Fibroblast of mammary gland (primary cell): ENCODE measurements at places on chromosomes 16 and 17.

- no peak for DNase-seq
These were observed 146.3 kb downstream of the TMEM132E start for GRCh38 chr17:34725725-34726124.

- DNase-seq: no peak
These were observed 3.8 kb upstream of the RAI1 start for GRCh38 chr17:17677299-17678040.

- no peak for DNase-seq
These were observed 204.0 kb upstream of the MPHOSPH6 start for GRCh38 chr16:82373976-82374375.

DNA sequence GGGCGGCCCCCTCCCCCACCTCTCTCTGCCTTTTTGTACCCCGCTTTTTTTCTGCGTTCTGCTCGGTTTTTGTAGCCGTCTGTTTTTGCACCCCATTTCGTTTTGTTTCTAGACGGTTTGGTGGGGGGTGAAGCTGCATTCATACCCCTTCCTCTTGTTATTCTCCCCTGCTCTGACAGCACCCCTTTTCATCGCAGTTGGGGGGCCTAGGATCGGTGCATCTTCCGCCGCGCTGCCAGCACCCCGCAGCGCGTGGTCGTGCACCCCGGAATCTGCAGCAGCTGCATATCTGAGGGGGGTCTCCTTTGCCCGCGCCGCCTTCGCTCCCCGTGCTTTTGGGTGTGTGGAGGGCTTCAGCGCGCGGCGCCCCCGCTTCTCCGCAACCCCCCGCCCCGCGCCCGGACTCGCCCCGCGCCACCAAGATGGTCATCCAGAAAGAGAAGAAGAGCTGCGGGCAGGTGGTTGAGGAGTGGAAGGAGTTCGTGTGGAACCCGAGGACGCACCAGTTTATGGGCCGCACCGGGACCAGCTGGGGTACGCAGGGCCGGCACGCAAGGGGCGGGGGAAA, 455 bp downstream of the ATP1B2 start:
- DNase-seq: no peak

DNA sequence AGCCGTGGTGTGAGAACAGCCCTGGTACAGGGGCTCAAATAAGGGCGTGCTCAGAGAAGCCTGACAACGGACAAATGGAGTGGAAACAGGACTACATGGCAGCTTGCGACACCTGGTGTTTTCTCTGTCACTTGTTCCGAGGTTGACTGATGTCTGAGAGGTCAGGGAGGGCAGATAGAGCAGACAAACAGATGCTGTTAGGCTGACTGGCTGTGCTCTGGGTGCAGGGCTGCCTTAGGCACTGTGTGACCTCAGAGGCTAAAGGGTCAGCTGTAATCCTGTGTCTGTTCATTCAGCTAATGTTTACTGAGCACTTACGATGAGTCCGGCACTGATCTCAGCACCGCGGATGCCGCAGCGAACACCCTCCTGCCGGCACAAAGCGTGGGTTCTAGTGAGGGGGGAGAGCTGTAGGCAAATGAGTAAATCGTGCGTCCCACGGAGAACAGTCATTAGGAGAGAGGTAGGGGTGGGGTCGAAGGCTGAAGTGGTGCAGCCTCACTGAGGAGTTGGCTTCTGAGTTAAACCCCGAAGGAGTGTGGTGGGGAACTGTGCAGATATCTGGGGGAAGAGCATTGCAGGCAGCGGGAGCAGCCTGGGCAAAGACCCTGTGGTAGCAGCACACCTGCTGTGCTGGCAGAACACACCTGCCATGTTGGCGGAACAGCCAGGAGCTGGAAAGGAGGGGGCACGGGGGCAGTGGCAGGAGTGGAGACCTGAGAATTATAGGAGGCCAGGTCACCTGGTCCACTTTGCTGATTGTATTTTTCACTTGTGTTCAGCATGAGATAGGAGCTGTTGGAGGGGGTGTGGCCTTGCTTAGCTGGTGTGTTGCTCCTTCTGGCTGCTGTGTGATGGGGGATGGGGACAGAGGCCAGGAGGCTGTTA, 35.0 kb downstream of the GPT2 start:
- no peak for DNase-seq

- DNase-seq: no peak
These were observed 5.6 kb downstream of the PHOSPHO1 start for GRCh38 chr17:49224997-49225337.

DNA sequence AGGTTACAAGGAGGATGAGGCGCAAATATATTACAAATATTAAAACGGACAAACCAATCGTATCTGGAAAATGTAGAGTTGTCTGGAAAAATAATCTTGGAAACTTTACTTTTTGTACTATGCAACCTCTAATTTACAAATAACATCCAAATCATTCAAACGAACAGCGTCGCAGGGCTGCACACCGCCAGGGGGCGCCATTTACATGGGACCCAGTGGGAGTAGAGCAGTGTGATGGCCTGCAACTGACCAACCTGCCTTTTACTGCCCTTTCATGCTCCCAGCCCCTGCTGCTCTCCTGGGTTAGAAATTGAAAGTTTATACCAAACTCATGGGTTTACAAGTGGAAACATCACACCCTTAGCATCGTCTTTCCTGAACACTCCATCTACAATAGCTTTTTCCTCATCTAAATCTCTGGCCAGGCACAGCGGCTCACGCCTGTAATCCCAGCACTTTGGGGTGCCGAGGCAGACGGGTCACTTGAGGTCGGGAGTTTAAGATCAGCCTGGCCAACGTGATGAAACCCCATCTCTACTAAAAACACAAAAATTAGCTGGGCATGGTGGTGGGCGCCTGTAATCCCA, 10.0 kb downstream of the PITPNC1 start:
- DNase-seq: peak; percentile 76

GRCh38 chr17:73545109-73546032, 98.9 kb downstream of the SDK2 start:
- DNase-seq: no peak

- DNase-seq: peak; percentile 51
These were observed 414 bp downstream of the DUSP14 start for GRCh38 chr17:37490022-37490587.

GRCh38 chr16:89101303-89102040, 7.8 kb downstream of the ACSF3 start:
- no peak for DNase-seq

- DNase-seq: no peak
These were observed 160.9 kb downstream of the SLC39A11 start for GRCh38 chr17:72931635-72932034.

- peak; percentile 9 for DNase-seq
These were observed 9.8 kb downstream of the ITGAL start for GRCh38 chr16:30482366-30482765.

DNA sequence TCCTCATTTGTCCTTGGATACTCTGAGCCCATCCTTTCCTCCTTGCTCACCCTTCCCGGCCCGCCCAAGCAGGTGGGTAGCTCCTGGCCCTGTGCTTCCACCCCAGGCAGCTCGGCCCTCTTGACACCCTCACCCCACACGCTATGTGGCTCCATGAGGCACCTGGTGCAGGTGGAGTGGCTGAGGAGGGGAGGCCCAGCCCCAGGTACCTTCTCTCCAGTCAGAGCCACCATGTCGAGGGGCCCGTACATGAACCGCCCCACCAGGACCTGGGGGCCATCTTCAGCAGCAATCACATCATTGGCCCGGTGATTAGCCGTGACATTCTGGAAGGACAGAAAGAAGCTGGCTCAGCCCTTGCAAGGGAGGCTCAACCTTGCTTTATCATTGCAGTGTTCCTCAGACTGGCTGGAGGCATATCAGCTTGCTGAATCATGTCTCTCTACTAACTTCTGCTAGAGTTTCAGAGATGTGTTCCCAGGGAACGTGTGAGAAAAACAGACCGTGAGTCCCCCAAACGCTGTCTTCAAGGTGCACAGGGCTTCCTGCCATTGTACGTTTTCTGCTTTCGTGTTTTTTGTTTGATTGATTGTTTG, 20.3 kb downstream of the PIMREG start:
- DNase-seq: no peak

DNA sequence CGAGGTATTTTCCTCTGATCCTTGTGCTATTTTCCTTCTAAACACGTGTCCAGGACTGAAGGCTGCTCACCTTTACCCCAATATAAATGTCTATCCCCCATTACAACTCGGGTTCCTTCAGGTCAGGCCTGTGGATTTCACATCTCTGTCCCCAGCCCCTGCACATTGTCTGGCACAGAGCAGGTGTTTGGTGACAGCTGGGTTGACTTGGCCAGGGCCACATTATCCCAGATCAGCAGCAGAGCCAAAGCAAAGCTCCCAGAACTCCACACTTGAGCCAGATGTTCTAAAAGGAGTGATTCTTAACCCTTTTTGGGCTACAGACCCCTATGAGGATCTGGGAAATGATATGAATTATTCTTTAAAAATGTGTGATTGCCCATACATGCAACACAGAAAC, 18.0 kb upstream of the SPATA32 start:
- DNase-seq: no peak

DNA sequence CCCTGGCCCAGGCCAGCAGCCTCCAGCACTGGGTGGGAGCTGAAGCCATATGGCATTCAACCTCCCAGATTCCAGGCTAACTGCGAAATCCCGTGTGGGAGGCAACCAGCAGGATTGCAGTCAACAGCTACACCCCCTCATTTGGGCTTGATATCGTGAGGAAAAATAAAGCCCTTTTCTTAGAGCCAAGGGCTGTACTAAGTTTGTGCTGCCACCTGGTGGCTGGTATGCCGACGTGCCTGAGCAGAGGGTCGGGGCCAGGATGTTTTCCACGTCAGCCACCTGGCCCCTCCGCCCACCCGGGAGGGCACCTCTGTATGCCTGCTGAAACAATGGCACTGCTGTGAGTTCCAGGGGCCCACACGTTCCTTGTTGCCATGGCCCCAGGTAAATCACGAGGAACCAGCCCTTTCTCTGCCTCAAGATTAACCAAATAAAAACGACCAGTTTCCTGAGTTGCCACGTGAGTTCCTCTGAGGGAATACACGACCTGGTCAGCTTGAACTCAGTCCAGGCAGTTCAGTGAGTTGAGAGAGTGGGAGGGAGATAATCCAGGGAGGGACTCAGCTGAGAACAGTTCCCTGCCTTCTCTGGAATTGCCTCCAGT, 9.0 kb downstream of the TMEM98 start:
- peak; percentile 76 for DNase-seq

DNA sequence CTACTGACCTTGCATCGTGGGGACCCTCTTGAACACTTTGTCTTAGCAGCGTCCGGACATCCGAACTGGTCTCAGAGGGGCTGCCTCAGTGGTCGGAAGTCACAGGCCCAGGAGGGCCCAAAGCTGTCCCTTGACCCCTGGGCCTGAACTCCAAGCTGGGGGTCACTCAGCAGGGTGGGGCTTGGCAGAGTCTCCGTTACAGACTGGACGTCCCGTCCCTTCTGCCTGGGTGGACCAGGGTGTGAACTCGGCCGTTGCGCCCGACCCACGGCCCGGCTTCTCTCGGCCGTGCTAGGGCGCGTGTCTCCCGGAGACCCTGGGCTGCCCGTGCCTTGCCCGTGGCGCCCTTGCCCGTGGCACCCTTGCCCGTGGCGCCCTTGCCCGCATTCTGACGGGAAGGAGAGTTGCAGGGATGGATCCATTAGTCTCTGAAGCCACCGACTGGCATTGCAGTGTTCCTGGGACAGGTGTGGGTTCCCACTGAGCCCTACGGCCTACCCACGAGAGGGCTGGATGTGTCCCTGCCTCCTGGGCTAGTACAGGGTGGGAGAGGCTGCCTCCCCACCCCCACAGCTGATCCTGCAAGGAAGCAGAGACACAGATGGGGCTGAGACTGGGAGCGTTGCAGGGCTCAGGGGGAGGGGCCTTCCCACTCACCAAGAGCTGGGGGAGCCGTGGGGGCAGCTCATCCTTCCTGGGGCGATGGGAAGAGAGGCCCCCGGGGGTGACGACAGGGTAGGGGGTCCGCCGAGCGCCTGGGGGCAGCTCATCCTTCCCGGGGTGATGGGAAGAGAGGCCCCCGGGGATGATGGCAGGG, 4.9 kb downstream of the CACNA1H start:
- DNase-seq: no peak

DNA sequence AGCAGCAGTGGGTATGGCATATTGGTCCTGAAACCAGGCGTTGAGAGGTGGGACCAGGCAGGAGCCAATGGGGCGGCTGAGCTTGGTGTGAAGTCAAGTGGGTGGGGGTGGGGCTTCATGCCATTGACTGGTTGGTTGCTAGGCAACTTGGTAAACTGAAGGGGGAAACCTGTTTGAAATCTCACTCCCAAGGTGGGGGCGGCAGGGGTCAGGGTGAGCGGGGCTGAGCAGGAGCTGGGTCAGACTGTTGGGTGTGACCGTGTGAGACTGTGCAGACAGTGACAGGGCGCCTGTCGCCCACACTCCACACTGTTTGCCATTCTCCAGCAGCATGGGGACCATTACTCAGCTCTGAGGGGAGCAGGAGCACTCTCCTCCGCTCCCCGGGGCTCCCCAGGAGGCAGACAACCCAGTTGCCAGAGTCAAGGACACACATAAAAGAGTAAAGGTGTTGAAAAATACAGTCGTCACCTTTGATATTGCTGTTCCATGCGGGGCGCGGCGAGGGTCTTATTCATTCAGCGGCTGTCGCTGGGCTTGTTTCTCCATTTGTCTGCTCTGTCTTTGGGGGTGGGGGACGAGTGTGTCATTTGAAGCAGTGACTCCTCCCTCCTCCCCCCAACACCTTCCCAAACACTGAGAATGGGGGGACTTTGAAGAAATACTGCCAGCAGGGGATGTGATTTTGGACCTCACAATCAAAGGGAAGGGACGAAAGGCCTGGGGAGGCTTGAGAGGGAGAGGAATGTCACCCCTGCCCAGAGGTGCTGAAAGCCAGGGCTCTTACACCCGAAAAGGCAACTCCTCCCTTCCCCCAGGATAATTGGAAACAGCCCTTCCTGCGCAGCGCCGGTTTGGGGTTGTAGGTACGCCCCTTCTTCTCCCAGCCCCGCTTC, 1.2 kb upstream of the EFNB3 start:
- peak; percentile 54 for DNase-seq

- no peak for DNase-seq
These were observed 23.5 kb downstream of the TUBG1 start for GRCh38 chr17:42632949-42633444.

GRCh38 chr17:52824542-52824941, 666.0 kb upstream of the CA10 start:
- DNase-seq: no peak

GRCh38 chr17:10729334-10730193, at the start of gene TMEM220:
TSS of gene TMEM220 (minus strand) at chr17:10730023. CDS start at chr17:10729851, 172 bp downstream.
- peak; percentile 63 for DNase-seq

DNA sequence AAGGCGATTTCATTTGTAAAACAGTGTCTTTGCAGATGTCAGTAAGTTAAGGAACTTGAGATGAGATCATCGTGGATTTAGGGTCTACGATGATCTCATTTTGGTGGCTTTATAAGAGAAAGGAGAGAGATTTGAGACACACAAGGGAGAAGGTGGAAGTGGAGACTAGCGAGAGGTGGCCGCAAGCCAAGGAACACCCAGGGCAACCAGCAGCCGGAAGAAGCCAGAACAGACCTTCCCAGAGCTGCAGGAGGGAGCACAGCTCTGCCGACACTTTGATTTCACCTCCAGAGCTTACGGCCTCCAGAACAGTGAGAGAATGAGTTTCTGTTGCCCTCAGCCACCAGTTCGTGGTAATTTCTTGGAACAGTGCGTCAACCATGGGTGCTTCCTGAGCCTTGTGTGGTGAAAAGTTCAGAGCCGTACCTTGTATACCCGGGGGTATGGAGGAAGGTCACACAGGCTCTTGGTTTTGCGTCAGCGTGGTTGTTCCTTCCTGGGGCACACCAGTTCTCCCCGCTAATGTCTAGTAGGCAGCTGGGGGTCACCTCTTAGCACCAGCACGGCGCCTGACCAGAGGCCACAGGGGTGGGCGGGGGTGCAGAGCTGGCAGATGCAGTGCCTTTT, 12.9 kb upstream of the SEC14L1 start:
- DNase-seq: peak; percentile 31

GRCh38 chr17:77594416-77595209, 363.9 kb upstream of the TNRC6C start:
- DNase-seq: no peak
